ENCODE measurements at places on chromosomes 7 and 10.

DNA sequence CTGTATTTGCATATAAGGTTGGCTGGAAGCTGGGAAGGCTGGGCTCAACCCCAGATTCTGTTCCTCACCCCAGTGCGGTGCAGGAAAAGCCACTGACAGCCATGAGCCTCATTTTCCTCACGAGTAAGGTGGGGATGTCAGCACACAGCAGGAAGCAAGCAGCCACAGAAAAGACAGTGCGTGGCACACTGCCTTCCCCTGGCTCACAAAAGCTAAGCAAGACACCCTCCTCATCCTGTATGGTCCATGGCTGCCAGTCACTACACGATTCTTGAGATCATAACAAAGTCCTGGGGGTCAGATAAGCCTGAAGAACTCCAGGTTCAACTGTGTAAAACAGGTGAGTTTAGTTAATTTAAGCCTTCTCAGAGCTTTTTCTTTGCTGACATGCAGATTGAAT is 28.9 kb upstream of the DDC start:
- DNase-seq: no peak

- DNase-seq: peak; percentile 15
Observed at GRCh38 chr7:106063692-106064091, 48.4 kb downstream of the SYPL1 start.

DNA sequence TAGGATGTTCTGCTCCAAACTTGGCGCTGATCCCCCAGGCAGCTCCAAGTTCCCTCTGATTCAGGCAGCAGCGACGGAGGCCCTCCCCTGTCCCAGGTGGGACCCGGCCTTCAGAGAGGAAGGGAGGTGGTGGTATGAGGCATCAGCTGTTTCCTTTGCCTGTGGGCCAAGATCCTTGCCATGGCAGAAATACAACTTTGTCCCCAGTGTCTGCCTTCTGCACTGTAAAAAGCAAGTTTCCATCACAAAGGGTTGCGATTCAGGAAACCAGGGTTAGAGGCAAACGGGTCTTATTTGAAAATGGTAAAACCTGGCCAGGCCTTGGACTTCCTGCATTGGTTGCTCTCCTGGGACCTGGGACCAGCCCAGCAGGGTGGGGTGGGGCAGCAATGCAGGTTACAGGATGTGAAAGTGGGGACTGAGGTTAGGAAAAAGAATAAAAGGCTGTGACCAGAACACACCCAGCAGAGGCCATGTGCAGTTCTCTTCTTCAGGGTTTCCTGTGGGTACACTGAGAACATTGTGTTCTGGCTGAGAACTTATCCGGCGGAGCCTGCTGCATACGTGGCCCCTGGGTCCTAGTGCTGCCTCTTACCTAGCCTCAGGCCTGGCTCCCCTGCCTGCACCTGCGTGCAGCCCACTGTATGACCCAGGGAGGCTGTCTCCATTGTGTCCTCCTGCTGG is 25.1 kb upstream of the DDIT4 start:
- peak; percentile 85 for DNase-seq

DNA sequence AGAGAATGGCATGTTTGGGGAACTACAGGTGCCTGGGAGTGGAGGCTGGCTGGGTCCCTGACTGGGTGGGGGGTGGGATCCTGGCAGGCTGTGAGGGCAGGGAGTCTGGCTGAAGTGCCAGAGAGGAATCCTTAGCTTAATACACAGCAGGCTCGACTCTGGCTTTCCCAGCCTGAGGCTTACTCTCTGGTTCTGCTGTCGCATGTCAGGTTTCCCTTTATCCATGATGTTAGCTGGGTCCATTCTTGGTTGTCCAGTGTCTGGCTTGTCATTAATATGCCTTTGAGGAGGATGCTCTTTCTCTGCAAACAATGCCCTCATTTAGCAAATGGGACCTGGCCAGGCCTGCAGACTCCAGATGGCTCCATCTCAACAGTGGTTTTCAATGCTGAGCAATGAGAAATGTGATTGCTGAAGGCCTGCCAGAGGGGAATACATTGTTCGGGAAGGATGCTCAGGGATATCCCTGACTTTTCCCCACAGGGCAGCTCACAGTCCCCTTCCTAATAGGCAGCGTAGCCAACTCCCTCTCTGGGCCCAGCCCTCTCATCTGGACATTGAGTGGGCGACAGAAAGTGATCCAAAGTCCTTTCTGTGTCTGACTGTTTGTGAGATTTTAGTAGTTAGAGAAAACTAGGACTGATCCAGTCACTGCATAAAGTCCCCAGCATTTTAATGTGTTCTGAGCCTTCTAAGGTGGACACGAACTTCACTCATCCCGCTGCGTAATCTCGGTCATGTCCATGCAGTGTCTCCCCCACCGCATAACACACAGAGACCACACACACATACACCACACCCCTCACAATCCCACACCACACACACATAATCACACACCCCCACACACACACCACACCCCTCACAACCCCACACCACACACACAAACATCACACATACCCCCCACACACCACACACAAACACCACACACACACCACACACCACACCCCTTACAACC is 124.9 kb downstream of the ANLN start:
- DNase-seq: no peak

DNA sequence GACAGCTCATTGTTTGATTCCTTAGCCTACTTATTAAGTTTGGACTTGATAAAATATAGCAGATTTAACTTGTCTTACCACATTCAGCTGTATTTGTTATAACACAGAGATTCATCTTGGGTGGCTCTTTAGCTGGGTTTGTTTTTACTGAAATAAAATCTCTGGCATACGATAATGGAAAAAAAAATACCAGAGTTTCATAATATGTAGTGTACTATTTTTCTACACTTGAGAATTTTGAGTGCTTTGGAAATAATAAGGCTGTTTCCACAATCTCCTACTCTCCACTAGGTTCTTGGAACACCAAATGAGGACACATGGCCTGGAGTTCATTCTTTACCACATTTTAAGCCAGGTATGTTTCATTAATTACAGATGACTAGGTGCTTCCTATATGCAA is 218.6 kb upstream of the FZD1 start:
- DNase-seq: no peak

DNA sequence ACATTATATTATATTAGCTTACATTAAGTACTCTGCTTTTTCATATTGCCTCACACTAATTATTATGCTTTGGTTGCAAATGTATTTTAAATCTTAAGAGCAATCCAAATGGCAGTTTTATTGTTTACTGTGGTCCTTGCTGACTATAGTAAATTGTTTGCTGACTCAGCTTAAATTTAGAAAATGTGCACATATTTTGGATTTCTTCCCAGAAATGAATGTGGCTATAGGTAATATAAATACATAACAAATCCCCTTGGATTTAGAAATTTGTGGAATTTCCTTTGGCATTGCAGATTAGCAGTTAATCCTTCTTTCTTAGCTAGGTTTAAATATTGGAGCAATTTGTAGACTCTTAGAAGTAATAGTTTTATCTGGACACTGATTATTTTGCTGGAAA is 565.8 kb downstream of the NRG3 start:
- DNase-seq: no peak

- no peak for DNase-seq
Observed at GRCh38 chr10:14649739-14650138, 125.0 kb downstream of the FAM107B start.
